ENCODE measurements at places on chromosomes 2 and 18.

DNA sequence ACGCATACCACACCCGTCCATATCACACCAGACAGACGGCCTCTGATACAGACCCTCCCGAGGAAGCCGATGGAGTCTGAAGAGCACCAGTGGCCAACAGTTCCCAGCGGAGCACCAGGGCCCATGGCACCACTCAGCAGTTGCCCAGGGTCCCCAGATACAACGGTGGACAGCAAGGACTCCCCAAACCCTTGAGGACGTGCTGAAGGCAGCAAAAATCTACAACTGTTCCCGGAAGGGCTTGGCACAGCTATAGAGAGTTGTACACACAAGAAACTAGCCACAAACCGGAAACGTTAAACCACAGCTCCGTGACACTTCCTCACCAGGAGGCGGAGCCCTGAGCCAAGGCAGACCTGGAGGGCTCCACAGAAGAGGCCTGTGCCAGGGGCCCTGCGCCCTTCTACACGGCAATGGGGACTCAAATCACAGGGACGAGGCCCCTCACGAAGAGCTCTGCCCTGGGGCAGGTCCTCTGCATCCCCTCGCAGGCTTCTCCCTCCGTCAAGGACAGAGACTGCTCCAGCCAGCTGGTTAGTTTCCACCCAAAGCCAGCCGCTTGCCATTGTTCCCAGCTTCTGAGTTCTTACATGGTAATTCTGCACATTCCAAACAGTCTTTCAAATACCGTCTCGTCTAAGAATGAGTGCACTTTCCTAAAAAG lies 133.4 kb downstream of the HDAC4 start:
- DNase-seq, result no peak

DNA sequence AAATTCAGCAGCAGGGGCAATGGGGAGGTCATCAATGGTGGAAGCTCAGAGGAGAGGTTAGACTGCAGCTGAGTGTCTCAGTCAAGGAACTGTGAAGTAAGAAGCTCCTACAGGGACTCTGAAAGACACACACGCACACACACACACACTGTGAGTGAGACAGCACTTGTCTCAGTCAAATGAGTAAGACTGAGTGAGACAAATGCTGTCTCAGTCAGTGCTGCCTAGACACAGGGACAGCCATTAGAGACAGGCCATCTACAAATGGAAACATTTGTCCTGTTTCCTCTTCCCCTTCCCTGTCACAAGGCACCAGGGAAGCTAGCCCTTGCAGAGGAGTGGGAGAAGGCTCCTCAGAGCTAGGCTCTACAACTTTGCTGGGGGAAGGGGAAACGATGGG lies 577.4 kb upstream of the GCFC2 start:
- DNase-seq, result no peak

DNA sequence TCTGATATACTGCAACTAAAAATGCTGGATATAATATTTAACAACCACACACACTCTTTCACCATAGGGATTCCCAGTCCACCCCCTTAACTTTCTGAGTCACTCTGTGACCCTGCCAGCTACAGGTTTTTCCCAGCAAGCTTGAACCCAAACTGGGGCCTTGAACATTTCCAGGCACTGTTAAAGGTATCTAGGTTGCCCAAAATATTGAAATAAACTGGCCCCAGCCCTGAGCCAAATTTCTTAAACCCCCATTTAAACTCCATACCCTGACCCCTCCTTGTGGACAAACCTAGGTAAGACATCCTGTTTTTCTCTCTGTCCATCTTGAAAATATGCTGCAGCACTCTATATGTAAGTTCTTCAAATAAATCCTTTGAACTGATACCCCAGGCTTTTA lies 19.7 kb upstream of the DCTN1 start:
- no peak for DNase-seq

DNA sequence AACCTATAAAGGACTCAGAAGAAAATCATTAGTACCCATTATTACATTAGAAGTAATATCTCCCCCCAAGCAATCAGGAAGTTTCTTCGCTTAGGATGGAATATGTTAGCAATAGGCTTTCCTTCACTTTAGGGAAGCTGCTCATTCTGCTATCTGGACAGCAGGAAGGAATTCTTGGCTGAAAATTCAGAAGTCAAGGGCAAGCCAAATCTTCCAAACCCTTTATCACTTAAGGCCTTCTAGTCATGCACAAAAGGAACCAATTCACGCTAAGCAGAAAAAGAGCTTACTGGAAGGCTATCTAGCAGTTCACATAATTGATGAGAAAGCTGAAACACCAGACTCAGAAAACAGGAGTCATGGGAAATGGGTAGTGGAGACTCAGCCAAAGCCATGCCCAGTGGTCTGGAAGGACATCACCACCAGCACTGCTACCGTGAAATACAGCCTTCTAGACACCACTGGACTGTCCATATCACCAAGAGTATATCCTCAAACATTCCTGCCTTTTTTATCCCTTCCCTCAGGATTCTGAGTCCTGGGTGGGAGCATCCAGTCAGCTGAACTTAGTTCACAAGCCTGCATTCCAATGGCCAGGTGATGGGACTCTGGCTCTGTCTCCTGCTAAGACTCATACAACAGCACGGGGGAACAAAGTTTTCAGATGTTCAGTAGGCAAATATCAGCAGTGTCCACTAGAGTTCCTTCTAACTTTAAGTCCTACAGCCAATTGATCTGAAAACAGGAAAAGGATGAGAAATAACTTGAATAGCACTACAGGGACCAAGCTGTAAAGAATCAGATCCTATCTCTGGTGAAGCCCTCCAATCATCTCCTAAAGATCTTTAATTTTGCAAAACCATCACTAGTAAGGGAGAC lies 14.8 kb upstream of the ADAM17 start:
- no peak for DNase-seq

DNA sequence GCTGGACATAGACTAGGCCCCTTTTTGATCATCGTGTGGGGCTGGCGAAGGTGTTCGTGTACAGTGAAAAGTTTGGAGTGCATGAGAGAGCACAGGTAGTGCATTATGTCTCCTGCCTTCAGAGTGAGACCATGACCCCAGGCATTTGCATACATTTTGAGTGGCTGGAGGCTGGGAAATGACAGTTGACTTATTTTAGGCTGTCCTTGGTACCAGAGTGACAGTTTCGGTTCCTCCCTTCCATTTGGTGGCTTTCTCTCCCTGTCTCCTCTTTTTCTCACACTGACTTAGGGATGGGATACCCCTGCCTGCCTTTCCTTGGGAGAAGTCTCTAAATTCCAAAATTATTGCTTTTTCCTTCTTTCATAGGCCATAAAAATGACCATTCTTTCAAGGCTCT lies 20.1 kb downstream of the SERPINB12 start:
- no peak for DNase-seq

GRCh38 chr2:64537991-64538390 lies 13.9 kb downstream of the AFTPH start:
- DNase-seq, result no peak

DNA sequence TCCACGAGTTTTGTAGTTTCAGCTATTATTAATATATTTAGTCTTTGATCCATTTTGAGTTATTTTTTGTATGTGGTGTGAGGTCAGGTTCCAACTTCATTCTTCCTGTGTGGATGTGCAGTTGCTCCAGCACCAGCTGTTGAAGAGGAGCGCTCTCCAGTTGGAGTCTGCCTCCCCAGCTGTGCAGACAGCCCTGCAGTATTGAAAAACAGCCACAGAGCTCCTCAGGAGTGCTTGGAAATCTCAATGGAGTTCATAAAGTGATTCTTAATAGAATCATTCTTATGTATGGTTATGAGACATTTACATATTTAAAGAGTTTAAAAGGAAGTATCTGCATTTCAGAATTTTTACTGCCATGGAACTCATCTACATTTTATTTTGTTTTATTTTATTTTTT lies 17.3 kb downstream of the DGKD start:
- no peak for DNase-seq

DNA sequence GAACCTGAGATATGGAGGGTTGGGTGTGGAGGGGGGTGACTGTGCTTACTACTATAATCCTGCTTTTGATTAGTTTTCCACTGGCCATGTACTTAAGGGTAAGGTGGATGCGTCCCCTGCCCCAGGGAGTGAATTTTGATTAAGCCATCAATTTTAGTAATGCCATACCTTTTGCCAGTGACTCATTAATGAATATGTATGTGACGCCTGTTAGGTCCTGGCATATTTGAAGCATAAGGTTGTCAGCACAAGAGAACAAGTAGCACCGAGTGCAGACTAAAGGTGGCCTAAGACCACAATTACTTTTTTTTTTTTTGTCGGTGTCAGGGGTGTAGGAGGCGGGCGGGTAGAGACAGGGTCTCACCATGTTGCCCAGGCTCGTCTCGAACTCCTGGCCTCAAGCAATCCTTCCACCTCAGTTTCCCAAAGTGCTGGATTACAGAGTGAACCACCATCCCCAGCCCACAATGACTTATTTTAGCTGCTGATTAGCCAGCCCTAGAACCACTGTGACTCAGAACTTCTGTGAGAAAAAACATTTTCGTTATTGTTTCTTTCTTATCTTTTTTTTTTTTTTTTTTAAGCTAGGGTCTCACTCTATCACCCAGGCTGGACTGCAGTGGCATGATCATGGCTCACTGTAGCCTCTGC lies 7.0 kb downstream of the TANC1 start:
- no peak for DNase-seq

DNA sequence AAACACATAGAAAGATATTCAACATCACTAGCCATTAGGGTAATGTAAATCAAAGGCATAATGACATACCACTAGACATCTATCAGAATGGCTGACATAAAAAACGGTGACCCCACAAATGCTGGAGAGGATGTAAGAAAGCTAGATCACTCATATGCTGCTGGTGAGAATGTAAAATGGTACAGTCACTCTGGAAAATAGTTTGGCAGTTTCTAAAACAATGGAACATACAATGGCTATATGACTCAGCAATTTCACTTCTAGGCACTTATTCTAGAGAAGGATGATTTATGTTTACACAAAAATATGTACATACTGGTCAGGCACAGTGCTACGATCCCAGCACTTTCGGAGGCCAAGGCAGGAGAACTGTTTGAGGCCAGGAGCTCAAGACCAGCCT lies 87.3 kb downstream of the COLEC12 start:
- no peak for DNase-seq
